NCI-H748 treated with DMSO at 0.1 percent for 48 hours (cell line): ENCODE measurements at places on chromosomes 1 and 21.
A peak's percentile ranks its signal among the peaks of the same experiment; 100 is the strongest.

DNA sequence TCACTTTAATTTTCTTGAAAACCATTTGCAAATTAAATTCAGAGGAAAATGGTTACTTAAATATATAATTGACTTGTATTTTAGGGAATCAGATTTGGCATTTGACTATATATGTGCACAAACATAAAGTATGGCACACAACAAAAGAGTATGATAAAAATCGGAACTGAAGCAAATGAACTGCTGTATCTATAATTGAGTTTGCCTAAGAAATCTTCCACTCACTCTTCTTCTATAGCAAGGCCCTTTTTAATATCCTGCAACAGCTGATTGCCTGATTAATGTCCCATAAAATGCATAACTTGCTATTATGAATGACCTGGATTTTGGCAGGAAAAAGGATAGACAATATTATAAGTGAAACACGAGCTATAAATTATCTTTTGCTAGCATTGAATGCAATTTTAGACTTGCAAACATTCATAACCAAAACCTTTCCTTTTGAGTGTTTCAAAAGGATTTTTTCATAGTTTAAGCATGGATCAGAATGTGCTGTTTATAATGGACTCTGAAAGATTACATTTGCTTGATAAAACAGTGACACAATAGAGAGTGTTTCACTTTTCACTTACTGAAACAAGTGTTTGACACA, 2204.3 kb downstream of the MRPL39 start:
- no peak for DNase-seq

DNA sequence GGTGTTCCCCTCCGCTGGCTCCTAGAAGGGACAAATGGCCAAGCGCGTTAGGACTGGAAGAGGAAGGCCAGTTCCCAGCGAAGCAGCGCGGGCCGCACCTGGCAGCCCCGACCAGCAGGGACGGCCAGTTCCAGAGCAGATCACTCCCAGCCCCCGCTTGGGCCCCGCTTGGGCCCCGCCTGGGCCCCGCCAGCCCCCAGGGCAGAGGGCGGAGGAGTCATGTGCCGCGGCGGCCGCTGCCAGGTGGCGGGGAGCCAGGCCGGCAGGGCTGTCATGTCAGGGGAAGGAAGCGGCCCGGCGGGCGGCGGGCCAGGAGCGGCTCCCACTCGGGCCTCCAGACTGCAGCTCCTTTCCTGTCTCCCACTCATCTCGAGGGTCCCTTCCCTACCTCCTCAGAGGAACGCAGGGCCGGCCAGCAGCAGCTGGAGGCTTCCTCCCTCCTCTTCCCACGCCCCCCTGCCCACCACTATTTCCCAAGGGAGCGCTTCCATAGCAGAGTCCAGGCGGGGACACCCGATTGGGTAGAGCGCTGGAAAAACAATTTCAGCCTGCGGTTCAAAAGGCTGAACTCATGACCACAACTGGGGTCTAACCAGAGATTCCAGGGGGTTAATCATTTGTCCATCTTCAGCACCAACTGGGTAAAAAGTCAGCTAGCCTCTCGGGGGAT, 16.5 kb downstream of the ZNF697 start:
- no peak for DNase-seq

DNA sequence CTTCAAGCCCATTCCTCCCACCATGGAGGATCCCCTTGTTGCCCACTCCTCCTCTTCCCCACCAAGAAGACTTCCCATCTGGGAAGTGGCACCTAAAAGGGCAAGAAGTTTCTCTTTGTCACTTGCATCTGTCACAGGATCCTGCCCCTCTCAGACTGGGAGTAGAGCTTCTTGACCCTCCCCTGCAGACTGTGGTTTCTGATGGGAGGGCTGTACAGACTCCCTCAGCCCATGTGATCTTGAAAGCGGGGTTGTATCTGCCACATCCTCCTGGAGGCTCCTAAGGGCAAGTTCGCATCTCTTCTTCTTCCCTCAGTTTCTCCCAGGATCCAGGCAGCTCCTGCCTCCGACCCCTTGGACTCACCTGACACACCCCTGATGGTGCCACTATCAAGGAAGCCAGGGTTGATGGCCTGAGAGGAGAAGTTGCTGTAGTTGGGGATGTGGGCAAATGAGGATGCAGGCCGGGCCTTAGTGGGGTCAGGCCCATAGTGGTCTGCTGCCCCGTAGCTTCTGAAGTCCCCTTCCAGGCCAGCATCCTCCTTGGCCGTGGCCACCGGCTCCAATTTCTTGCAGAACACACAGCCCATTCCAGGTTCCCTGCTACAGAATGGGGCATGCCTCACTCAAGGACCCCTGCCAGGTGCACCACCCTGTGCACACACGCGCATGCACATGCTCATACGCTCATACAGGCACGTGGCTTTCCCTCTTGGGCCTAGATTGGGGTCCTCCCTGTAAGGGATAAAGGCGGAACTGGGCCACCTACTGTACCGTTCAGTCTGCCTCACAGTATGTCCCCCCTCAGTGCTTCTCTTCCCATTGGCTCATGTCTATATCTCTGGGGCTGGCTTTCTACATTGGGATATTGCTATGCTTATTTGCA, 11.4 kb downstream of the FGR start:
- DNase-seq: no peak

GRCh38 chr1:38608202-38608864, 251.2 kb downstream of the RRAGC start:
- no peak for DNase-seq

- DNase-seq: peak; percentile 73
Observed at GRCh38 chr1:200510228-200510623, 100.4 kb upstream of the ZNF281 start.

- no peak for DNase-seq
Observed at GRCh38 chr1:51575406-51576084, 41.3 kb upstream of the OSBPL9 start.

GRCh38 chr1:1299686-1300351, 7.9 kb downstream of the ACAP3 start:
- DNase-seq: no peak

- no peak for DNase-seq
Observed at GRCh38 chr1:64545118-64545843, 75.4 kb downstream of the CACHD1 start.

- DNase-seq: no peak
Observed at GRCh38 chr1:11384170-11384554, 94.8 kb upstream of the DISP3 start.

GRCh38 chr1:70459496-70460225, 48.6 kb downstream of the CTH start:
- no peak for DNase-seq

DNA sequence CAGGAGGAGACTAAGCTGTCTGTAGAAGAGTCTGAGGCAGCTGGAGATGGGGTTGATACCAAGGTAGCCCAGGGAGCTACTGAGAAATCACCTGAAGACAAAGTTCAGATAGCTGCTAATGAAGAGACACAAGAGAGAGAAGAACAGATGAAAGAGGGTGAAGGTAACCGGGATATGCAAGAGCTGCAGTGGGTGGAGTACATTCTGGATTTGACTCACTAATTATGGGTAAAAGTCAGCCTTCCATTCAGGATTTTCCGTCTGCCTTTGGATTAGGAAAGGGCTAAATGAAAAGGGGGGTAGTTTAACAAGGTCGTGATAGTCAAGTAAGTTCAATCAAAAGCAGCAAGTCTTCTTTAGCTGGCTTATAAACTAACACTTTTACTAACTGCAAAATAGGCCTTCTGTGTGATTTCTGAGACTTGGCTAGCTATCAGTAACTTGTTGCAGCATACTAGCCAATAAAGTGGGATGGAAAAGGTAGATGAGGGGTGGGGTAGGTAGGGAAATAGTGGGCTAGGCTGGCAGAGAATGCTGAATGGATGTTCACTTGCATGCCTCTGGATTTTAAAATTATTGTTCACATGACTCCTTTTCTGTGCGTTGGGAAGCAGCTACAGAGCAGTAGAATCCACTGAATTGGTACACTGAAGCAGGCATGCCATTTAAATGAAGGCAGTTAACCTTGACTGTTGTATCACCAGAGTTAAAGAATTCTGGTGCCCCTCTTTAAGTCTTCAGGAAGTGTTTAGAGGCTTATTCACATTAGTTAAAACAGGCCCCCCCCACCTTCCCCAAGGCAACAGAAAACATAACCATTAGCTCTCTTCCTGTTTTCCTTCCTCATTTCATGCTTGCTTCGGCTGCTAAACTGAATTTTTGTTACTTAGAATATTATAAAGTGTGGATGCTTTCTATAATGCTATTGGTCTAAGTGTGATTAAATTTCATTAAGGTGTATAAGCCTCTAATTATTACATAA, 15.4 kb downstream of the CCDC17 start:
- DNase-seq: no peak

GRCh38 chr1:198298640-198299039, 141.8 kb downstream of the NEK7 start:
- no peak for DNase-seq

- DNase-seq: no peak
Observed at GRCh38 chr21:38039369-38039768, 123.1 kb upstream of the KCNJ6 start.
